Gastroesophageal sphincter (tissue), 4 donors: ENCODE measurements at places on chromosomes 6 and 20.

DNA sequence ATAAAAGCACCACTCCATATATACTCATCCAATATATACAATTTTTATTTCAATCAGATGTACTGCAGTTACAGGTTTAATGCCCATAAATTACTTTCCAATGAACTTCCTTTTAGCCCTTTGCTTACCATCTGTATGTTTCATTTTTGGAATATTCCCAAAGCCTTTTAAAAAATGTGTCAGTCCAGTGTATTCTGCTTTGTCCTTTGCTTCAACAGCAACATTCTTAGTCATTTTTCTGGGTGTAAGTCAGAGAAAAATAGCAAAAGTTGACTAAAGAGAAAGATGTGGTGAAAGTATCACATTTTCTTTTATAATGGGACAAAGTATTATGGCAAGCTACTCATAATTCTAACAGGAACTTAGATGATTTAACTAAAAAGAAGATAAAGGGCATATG lies 15.2 kb downstream of the DSE start:
- ATAC-seq, result no peak

GRCh38 chr6:29531668-29532067 lies 27.9 kb downstream of the UBD start:
- ATAC-seq, result no peak

DNA sequence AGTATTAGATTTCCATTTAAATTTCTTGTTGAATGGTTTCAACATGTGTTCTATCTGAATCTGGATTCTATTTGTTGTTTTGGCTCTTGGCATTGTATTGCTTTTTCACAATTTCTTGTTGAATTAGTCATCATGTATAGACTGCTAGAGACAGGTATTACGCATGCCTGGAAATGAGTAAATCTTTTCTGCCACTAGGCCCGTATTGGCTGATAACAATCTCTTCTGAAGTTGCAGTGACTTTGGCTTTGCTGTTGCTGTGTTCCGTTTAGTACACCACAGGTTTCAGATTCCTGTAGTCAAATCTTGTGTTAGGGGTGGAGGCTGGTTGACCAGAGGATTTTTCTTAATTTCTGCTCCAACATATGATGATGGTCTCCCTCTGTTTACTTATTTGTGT lies 1339.4 kb downstream of the GRIK2 start:
- no peak for ATAC-seq

DNA sequence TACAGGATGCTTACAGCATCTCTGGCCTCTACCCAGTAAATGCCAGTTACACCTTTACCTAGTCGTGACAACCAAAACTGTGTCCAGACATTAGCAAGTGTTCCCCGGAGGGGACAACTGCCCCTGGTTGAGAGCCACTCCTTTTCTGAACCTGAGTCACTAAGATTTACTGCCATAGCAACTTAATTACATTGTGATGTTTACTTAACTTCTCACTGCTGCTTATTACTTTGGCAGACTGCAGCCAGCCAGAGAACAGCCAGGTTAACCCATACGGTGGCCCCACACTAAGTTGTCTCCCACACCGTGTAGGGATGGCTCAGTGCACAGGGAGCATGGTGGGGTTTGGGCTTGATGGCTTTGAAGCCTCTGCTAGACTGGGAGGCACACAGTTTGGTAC lies 204.7 kb upstream of the SULF2 start:
- ATAC-seq, result no peak

GRCh38 chr6:111601886-111602285 lies 3.8 kb downstream of the TRAF3IP2 start:
- peak; percentile 46 for ATAC-seq

- peak; percentile 67 for ATAC-seq
These were observed 18.9 kb downstream of the PCNA start for GRCh38 chr20:5100684-5101347.

DNA sequence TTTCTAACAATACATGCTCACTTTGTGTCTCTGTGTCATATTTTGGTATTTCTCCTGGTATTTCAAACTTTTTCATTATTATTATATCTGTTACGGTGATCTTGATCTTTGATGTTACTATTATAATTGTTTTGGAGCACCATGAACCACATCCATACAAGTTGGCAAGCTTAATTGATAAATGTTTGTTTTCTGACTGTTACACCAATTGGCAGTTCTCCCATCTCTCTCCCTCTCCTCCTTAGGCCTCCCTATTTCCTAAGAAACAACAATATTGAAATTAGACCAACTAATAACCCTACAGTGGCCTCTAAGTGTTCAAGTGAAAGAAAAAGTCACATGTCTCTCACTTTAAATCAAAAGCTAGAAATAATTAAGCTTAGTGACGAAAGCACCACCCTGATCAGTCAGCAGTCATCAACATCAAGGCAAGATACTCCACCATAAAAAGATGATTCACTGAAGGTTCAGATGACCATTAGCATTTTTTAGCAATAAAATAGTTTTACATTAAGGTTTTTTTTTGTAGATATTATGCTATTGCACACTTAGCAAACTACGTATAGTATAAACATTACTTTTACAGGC lies 61.5 kb downstream of the IBTK start:
- ATAC-seq, result no peak

DNA sequence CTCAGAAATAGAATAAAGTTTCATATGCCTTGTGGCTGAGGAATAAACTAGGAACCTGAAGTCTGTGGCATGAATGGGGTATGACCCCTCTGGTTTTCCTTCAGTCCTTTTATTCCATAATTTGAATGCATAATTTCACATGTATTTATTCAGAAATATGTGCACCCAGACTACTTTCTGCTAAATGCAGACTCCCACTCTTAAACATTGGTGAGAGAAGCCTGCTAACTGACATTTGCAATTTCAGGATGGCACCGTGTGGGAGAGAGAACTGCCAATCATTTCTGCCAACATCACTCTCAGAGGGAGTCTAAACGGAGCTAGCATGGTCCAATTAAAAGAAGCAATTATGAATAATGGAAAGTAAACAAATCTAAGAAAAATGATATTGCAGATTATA lies 141.3 kb downstream of the ADGRB3 start:
- ATAC-seq, result no peak

DNA sequence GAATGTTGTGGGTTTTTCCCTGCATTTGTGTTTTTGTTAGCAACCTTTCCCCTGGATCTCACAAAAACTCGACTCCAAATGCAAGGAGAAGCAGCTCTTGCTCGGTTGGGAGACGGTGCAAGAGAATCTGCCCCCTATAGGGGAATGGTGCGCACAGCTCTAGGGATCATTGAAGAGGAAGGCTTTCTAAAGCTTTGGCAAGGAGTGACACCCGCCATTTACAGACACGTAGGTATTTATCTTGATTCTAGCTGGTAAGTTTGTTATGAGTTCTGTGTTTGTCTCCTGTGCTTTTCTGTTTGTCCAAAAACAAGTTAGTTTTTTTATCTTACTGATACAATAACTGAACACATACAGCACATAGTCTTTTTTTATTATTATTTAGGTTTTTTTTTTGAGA lies 3.0 kb downstream of the SLC25A27 start:
- ATAC-seq, result no peak

DNA sequence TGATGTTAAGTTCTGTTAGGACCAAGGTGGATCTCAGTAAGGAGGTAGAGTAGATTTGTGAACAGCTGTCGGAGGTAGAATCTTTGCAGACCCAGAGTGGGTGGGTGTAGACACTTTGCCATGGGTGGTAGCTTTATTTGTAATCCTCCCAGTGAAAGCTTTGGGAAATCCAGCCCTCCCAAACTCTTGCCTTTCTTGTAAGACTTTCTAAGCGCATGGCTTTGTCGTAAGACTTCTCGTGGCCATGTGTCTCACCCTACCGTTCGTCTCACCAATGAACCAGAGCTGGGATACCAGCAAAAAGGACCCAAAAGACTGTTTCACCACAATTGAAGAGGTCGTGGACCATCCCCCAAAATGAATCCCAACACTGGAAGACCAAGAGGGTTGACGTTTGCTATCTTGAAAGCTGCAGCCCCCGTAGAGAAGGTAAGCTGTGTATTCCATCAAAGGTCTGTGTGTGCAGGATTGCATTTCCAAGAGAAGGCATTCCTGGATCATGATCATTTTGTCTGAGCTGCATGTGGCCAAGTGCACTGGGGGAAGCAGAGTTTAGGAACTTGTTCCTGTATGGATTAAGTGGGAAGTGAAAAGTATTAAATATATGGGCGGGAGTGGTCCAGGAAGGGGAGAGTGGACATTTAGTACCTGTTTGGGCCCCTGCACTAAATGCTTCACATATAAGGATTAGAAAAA lies 5.8 kb upstream of the TMEM14A start:
- ATAC-seq, result no peak

DNA sequence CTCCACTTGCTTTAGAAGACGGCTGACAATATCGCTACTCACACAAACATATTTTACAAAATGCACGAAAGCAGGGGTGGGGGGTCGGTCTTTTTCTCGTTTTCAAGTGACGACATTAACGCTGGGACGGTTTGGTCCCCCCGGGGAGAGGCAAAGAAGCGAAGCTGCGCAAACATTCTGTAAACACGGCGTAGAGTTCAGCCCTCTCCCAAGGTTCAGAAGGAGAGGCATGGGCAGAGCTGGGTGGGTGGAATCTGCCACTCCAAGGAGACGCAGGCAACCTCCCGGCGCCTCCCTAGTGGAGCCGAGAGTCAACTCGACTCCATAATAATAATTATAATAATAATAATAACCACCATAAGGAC lies 2.4 kb downstream of the NKX2-2 start:
- no peak for ATAC-seq

GRCh38 chr6:19759117-19759880 lies 77.9 kb upstream of the ID4 start:
- no peak for ATAC-seq

GRCh38 chr6:80767808-80768207 lies 661.3 kb downstream of the BCKDHB start:
- ATAC-seq, result peak; percentile 76

DNA sequence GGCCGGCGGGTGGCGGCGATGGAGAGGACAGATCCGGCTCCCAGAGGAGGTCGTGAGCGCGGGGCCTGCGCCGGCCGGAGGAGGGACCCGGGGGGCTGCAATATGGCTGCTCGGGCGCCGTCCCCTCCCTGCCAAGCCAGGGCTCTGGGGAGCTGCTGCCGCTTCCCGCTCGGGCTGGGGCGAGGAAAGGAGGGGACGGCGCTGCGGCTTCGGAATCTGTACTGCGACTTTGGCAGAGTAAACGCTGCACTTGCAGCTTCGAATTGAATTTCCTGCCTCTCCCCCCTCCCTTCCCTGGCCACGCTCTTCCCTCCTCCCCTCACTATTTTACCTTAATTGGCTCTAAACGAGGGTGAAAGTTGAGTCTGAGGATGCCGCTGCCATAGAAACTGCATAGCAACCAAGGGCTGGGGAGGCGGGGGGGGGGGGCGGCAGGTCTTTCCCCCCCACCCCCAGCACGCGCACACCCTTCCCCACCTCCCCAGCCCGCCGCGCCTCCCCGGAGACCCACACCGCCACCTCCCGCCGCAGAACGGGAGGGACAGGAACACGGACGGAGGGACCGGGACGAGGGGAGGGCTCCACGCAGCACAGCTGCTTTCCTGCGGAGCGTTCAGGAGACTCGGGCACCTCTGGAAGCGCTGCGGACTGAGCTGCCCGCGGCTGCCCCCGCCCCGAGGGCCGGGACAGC lies 93.9 kb downstream of the RNASET2 start:
- ATAC-seq, result peak; percentile 67

DNA sequence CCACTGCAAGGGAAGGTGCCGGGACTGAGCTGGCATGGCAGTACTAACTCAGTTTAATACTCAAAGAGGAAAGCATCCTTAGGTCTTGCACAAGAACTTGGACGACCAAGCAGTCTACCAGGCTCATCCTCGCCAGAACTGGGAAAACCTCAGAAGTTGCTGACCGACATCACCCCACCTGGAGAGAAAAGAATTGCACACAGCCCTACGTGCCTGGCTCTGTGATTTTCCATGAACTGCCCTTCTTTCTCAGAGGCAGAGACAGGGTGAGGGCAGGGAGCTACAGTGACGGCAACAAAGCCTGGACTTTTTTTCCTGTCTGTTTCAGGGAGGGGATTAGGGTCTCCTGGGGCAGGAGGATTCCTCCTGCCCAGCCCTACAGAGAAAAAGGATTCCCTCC lies 8.0 kb downstream of the JAG1 start:
- peak; percentile 41 for ATAC-seq

GRCh38 chr6:143539734-143540133 lies 28.2 kb upstream of the FUCA2 start:
- ATAC-seq, result no peak

- no peak for ATAC-seq
These were observed 59.8 kb downstream of the GOPC start for GRCh38 chr6:117542493-117542892.

GRCh38 chr6:79733388-79733787 lies 102.3 kb downstream of the SH3BGRL2 start:
- no peak for ATAC-seq
